ENCODE measurements at places on chromosomes 7 and 10.

DNA sequence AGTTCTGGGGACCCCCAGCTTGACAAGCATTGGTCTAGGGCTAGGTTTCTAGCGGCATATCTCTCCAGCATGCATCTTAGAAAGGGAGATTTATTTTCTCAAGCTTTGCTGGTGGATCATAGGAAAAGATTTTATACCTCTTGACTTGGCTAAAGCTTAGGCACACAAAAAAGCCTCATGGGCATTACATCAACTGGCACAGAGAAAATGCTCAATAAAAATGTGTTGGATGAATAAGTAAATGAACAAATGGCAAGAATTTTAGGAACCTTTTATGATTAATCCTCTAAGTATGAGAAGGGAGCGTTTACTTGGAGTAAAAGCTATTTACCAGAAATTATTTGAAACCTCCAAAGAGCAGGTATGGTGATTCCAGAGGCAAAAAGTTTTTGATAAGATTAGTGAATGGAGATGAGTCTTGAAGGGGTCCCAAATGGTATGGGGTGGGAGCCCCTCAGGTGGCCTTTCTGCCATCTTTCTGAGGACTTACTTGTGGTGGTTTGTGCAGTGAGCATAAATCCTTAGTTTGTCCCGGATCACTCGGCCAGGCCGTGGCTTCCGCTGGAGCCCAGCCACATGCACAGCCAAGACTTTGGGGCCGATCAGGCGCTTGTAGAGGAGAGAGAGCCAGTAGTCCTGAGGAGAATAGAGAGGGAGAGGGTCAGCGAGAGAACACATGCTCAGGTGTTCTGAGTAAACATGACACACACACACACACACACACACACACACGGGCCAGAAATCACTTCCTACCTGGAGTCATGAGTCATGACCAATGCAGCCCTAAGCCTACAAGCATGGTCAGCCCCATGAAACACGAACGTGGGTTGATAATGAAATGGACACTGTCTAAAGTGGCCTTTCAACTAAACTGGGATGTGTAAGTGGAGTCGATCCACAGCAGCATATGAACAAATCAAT, 43.1 kb upstream of the HPS1 start:
- DNase-seq = no peak

DNA sequence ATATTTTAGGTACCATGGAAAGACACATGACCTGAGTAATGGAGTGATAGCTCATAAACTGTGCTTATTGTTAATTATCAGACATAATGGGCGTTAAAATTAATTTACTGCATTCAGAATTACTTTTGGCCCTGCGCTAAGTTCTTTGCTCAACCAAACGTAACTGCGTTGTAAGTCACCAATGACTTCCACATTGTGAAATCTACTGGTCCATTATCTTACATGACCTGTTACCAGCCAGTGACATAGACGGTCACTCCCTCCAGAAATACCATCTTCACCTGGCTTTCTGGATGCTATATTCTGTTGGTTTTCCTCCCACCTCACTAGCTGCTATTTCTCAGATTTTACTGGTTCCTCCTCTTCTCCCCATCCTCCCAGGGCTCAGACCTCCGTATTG, 5.0 kb upstream of the GIGYF1 start:
- DNase-seq = no peak

- DNase-seq = no peak
Observed at GRCh38 chr10:86388119-86388704, 21.6 kb upstream of the GRID1 start.

DNA sequence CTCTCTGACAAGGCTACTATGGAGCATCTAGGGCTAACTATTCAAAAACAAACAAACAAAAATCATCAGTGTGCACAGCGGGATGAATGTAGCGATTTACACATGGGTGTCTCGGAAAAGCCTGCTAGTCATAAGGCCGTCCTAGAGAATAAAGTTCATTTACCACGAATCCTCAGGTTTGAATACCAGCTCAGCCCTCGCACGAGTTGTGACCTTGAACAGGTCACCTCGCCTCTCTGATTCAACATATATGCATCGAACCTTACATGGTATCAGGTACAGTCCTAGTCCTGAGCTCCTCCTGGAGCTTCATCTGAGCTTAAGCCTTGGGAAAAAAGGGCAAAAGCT, 572 bp downstream of the ATP5MF start:
- DNase-seq = no peak

- no peak for DNase-seq
Observed at GRCh38 chr7:73544678-73545077, 12.8 kb downstream of the BCL7B start.

DNA sequence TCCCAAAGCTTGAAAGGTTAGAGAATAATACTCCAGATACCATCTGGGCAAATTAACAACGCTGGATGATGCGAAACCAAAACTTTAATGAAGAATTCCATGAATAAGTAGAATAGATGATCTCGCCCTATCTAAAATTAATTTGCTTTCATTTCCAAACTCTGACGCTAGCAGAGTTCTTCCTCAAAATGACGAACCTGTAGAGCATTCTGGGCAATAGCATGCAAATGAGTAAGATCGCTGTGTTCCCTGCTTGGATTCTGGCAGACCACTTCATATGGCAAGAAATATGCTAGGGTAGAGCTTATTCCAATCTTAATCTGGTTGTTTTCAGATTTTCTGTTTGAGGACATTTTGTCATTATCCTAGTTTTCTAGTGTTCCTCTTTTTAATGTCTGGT, 36.1 kb upstream of the SMNDC1 start:
- no peak for DNase-seq

DNA sequence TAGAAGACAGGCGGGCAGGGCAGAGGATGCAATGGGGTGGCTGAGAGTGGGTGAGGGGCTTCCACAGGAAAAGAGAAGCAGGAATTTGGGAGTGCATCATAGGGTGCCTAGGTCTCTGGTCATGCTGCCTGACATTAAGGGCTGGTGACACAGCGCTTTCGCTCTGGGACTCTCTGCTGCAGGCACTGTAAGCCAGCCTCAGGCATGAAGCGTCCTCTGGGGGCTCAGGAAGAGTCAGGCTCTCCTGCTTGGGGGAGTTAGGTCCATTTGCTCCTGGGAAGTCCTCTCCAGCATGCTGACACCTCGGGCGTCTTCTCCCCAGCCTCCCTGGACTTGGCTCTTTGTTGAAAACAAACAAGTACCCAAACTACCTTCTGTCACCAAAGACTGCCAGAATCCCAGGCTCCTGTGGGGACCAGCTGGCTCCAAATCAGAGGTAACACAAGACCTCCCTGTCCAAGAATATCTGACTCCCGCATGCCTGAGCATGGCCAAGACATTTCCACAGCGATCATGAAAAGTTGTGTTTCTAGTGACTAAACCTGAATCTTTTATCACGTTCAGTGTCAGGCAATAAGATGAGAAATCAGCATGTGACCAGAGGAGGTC, 55.4 kb downstream of the GPR26 start:
- no peak for DNase-seq

GRCh38 chr7:24945899-24946298, 34.1 kb downstream of the OSBPL3 start:
- DNase-seq = no peak

DNA sequence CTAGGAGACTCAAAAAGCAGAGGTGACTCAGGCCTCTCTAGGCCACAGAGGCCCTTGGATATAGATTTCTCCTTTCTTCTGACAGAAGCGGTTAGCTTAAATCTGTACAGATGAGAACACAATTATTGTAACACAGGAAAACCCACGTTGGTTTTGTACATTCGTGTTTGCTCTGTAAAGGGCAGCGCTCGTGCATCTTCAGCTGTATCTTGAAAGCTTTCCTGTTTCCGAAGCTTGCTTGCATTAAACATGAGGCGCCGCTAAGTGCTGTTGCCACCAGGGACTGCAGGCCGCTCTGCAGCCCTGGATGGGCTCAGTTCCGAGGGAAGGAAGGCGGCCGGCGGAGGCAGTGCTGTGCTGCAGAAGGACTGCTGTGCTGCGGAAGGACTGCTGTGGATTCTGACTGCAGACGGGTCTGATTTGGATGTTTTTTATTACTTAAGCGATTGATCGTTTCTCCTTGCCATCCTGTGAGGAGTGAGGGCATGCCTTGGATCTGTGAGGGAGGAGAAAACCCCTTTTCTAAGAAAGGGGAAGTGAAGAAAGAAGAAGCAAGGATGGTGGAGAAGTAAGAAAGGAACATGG, 53.3 kb downstream of the FHIP2A start:
- no peak for DNase-seq

GRCh38 chr10:35635576-35635975, 6.5 kb downstream of the FZD8 start:
- no peak for DNase-seq

DNA sequence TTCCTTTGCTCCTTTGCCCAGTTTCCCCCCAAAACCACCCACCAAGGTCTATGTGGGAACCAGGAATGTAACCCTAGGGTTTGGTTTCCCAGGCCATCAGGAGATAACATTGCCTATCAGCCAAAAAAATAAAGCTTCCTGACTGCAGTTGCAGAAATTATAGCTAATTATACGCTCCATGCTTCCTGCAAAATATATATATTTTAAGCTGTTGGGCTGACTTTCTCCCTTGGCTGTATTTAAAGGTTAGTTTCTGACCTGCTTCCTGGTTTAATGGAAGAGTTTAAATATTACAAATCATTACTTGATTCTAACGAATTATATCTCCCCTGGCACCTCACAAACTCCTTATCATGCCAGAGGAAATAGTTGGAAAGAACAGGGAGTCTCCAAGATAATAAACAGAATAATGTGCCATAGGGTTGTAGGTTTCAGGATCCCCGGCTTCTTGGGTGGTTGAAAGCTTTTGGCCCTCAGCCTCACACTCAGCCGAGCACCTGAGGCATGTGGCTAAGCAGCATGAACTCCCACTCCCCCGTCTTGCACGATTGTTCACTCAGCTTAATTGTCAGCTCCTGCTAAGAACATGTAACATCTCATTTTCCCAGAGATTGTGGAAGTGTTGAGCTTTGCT, 79.9 kb downstream of the FZD1 start:
- DNase-seq = no peak

DNA sequence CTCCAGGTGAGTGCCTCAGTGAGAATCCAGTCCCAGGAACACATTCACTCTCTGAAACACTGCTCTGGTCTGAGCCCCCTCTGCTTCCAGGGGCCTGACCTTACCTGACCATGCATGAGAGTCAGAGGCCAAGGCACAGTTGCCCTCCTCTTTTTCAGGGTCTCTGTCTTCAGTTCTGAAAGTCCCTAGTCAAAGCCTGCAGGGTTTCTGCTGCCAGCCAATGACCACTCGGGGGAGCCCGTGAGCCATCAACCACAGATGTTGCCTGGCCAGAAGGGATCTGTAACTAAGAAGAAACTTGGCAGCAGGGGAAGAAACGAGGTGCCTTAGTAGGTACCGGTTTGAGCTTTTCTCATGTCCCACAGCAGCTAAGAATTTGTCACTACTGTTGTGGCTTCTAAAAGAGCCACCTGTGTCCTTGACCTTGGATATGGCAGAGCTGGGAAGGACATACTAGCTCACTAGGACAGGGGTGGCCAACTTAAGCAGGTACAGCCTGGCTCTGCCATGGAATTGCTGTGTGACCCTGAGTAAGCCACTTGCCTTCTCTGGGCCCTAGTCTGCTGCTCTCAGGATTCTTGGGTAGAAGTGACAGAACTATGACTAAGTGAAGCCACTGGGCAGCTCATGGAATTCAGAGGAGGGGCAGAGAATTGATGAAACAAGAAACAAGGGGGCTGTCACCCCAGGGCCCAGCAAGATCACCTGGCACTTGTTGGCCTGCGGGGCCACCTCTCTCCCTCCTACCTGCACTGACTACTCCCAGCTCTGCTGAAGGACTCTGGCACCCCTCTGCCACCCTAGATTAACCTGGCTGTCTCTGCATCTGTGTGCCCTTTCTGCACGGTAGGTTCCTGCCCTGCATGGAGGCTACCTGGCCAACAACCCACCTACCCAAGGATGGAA, 83.8 kb upstream of the GPR26 start:
- DNase-seq = peak; percentile 53

DNA sequence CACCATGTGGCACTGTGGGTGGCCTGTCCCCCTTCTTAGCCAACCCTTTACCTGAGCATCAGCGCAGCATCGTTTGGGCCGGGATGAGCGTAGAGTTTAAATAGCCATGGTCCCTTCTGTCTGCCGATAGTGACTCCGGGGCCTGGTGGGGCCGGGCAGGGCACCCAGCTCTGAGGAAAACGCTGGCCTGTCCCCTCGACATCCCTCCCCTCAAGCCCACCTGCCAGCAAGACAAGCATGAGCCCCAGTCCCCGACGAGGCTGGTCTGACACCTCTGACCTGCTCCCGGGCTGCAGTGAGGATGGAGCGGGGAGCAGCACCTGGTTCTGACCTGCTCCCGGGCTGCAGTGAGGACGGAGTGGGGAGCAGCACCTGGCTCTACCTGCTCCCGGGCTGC, 31.1 kb upstream of the CNPY1 start:
- DNase-seq = no peak

- no peak for DNase-seq
Observed at GRCh38 chr7:118575393-118575948, 351.0 kb downstream of the ANKRD7 start.

DNA sequence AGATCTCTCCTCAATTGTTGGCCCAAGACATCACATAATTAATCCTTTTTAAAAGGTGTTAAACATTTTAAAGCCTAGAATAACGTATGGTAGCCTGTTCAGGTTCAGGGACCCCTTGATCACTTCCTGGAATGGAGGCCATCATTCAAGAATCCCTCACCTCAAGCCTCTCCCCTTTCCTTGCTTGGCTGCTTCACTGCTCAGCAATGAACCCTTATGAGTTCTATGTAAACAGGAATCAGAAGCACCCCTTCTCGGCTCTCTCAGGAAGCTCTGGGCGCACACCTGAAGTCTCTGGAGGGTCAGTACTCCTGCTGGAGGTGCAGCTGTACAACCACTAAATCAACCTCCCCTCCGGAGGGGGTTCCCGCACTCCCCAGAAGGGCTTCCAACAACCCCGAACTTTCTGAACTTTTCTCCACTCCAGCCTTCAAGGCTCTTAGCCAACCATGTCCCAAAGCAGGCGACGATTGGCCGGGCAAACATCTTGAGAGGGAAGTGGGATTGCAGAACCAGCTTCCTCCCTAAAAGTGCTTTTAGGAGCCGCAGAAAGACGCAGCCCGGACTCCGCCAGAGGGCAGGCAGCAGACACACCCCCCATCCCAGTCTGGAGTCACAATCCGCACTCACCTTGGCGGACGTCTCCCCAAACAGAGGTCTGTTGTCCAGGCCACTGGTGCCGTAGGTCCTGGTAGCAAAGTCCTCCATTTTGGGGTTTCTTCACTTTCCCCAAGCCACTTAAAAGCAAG, 562 bp downstream of the TMEM243 start:
- DNase-seq = no peak
